ENCODE measurements at places on chromosomes 1 and 21.

GRCh38 chr1:27966402-27967105, 6.8 kb downstream of the XKR8 start:
- DNase-seq = peak; percentile 10

- no peak for DNase-seq
These were observed 51.7 kb downstream of the PBX1 start for GRCh38 chr1:164610538-164611222.

GRCh38 chr1:181714428-181714827, 231.1 kb downstream of the CACNA1E start:
- peak; percentile 37 for DNase-seq

- DNase-seq = peak; percentile 42
These were observed 729 bp downstream of the NADK start for GRCh38 chr1:1777583-1777899.

DNA sequence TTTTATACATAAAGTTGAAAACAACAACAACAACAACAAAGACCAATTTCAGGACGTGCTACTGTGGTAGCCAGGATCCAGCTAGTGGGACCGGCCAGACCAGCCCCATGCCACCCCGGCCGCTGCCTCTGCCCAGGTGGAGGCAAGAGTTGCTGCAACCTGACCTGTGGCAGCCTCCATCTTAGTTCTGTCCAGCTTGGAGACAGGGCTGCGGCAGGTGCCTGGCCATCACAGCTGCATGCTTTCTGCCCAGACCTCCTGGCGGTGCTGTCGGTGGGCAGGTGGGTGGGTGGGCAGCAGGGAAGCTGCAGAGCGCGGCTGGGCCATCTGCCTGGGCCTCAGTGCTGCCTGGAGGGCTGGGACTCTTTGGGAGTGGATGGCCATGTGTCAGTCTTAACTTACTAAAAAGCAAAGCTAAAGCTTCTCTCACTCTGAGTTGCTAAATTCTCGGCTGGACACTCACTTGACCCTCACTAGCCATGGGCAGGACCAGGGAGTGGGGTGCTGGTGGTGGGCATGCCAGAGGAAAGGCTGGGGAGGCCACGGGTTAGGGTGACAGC, 38.6 kb downstream of the KIAA1614 start:
- no peak for DNase-seq

GRCh38 chr1:197731449-197731848, 43.8 kb downstream of the DENND1B start:
- no peak for DNase-seq

Measured in ELF-1 (cell line).